Lower leg skin (tissue), 4 donors: ENCODE measurements at places on chromosomes 12 and 14. TPM values are rescaled to one million over a fixed set of nuclear protein-coding genes. Genes with fewer than 3 reads are reported as not detected.

CDCA3 gene
- total RNA-seq: 2.0 TPM

GPR135 gene
- total RNA-seq: 1.4 TPM

APOLD1 gene
- 28.0 TPM for total RNA-seq

KRT80 gene
- 281 TPM for total RNA-seq

NTF3 gene
- total RNA-seq: 2.2 TPM

SRRM4 gene
- total RNA-seq: 0.03 TPM

RNASE1 gene
- total RNA-seq: 129 TPM

DNA sequence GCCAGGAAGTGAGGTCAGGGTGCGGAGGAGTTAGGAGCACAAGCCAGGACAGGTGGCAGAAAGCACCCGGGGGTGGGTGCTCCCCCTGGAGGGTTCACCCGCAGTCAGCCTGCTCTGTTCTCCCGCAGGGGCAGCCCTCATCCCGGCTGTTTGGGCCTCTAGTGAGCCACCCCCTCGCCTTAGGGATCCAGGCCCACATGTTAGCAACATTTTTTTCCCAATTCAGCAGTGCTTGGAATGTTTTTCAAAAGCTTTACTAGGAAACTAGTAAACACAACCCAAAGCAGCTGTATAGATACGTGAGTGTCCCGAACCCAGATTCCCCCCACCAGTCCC is 28.5 kb upstream of the NXPH4 start:
- no peak for DNase-seq

- no peak for DNase-seq
Measured at GRCh38 chr14:22627506-22628263, 16.5 kb downstream of the OR6J1 start.

DNA sequence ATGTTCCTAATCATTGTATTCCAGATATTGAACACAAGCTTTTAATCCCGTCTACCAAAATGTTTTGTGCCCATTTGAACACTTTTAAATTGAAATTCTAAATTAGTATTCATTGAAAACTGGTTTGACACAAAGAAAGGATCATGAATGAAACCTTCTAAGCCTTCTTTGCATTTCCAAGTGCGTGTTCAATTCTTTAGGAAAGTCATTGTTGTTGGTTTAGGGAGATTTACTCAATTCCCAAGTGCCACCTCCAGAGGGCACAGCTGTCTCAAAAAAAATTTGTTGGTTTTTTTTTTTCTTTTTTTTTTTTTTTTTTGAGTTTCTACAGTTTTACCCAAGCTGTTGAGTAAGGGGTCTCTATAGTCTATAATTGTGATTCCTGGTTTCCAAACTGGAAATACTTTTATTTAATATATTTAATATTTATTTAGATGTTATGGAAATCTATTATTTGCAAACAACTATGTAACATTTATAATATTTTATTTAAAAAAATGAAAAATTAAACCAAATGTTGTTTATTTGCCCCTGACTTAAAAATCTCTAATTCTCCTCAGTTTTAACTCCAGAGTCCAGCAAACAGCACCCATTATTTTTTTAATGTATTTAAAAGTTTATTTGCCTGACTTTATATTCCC is 79.9 kb downstream of the NEDD1 start:
- no peak for DNase-seq

DNA sequence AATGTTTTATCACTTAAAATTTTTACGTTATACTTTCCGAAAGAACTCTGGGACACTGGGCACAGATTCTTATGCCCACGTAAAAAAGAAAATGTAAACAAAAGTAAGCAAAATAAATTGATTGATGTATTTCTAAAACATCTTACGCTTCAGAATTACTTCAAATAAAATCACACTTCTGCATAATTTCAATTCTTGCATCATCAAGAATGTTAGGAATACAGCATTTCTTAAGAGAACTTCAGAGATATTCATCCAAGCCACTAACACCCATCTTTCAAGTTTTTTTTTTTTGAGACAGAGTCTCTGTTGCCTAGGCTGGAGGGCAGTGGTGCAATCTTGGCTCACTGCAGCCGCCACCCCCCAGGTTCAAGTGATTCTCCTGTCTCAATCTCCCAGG is 180.6 kb downstream of the MED13L start:
- DNase-seq: no peak

- DNase-seq: peak; percentile 94
Measured at GRCh38 chr14:81169711-81170103, 51.1 kb downstream of the GTF2A1 start.

- DNase-seq: no peak
Measured at GRCh38 chr12:129949651-129950050, 45.8 kb upstream of the TMEM132D start.

DNA sequence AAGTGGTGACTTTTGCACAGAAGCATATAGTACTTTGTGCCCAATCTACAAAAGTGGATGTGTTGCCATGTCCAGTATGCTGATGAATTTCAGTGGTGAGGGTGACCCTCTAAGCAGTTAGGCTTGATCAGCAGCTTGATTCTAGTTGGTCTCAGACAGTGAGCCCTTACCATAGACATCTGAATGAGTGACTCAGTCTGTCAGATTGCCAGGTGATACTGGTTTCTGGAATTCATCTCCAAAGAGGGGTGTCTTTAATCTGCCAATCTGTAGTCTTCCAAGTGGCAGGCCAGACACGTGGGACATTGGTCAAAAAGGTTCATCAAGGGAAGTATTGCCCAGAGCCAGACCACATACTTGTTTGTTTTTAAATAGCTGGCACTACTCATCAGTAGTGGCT is 187.4 kb upstream of the SLC16A7 start:
- no peak for DNase-seq

DNA sequence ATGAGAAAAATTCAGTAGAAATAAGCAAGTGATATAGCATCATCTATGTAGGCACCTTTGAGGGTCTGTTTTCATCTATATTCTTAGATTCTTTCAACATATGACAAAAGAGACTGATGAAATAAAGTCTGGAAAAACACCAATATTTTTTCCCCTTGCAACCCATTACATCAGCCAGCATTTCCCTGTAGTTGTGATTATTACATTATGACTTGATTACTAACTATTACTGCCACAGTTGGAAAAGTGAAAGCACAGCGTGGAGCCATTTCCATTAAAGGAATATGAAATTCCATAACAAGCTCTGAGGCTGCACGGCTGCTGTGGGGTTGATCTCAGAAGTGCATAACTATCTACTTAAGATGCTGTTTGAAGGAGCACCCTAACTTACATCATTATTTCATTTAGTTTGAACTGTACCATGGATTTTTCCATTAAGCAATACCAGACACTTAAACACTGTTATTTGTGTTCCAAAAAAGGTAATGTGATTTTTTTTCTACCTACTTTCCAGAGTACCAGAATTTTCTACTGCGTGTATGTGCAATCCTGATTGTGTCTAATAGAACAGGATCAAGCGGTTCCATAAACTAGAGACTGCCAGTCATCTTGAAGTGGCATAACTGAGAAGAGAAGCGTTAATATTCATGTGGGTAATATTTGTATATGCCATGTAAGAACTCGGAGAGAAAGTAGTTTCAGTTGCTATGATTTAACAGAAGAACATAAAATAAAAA is 405.5 kb downstream of the MDGA2 start:
- no peak for DNase-seq

DNA sequence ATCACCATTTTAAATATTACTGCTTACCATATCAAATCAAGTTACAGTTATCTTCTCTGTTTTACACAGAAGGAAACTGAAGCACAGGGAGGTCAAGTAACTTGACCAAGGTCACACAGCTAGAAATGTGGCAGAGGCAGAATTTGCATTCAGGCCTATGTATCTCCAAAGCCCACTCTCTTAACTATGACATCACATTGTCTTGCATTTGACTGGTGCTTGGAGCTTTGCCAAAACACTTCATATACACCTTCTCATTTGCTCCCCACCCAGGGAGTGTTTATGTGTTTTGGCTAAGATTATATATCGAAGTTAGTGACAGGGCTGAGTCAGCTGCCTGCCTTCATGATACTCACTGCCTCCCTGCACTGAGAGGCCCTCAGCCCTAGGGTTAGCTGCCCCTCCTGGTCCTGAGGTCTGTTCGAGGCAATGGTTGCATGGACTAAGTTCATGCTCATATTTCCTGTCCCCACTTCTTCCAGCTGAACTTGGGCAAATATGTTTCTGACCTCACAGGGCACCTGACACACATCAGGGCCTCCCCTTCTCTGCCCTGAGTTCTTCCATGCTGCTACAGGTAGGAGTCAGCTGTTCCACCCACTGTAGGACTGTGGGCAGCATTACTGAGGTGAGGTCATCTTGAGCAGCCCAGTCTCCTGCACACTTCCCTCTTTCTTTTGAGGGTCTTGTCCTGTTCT is 1.8 kb downstream of the GALNT6 start:
- no peak for DNase-seq

- DNase-seq: no peak
Measured at GRCh38 chr12:45660330-45660729, 69.2 kb upstream of the ARID2 start.
